Stimulated activated CD4-positive, alpha-beta T cell treated with anti-CD3 and anti-CD28 coated beads, Interleukin-1b, Interleukin-23, amount 100 ng/mL, for 48 hours (primary cell): ENCODE measurements at places on chromosomes 3 and 15.

DNA sequence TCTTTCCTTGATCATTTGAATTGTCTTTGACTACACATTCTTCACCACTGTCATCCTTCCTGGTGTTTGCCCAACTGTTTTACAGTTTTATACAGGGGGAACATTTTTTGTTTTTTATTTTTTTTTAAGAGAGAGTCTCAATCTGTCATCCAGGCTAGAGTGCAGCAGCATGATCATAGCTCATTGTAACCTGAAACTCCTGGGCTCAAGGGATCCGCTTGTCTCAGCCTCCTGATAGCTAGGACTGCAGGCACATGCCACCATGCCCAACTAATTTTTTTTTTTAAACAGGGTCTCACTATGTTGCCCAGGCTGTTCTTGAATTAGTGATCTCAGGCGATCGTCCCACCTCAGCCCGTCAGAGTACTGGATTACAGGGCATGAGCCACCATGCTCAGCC is 222.6 kb downstream of the BBX start:
- DNase-seq = no peak

GRCh38 chr3:21944251-21944650 is 193.2 kb upstream of the ZNF385D start:
- no peak for DNase-seq

DNA sequence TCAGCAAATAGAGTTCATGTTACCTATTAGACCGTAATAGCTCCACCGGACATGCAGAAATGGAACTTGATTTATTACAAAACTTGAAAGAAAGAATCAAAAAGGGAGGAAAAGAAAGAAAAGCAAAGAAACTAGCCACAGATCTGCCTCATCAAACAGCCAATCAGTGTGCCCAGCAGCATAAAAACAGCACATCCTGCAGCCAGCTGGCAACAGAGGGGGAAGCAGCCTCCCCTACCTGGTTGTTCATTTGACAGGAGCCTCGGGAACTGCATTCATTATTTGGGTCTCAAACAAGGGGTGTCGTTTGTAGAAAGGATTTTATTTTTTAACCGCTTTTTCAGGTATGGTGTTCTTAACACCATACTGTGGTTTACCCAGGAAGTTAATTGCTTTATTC is 181.5 kb upstream of the TOPAZ1 start:
- no peak for DNase-seq

DNA sequence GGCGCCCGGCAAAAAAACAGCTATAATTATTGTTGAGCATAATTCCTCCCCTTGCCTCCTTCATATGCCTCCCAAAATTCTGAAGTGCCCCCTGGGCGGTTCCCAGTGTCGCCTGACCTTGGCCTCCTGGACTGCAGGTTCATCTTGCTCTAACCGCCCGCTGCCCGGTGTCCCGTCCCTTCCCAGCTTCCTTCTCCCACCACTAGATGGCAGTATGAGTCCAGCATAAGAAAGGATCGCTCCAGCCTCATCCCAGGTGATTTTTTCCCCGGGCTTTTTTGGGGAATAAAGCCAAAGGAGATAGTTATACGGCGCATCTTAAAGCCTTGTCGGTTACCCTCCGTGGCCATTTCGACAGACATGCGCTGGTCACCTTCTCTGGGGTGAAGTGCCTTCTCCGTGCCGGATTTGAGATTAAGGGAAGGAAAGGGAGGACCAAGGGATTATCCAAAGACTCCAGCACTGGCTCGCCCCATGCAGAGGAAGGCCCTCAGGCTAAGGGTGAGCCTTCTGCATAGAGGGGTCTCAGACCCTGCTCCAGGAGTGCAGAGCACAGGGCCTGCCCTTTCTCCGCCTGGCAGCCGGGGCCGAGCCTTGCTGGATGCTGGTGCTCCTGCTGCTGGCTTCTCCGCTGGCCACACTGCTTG is 45.8 kb upstream of the TRA2B start:
- peak; percentile 41 for DNase-seq

GRCh38 chr3:80734920-80735319 is 967.1 kb upstream of the ROBO1 start:
- no peak for DNase-seq

GRCh38 chr3:194851254-194851653 is 165.6 kb downstream of the FAM43A start:
- no peak for DNase-seq
